Smooth muscle cell of trachea (primary cell): ENCODE measurements at places on chromosomes 6 and 20. TPM values are rescaled to one million over a fixed set of nuclear protein-coding genes. Genes with fewer than 3 reads are reported as not detected.

The SLC26A8 gene
- total RNA-seq, result under 0.01 and 0.87 TPM in 2 replicates

The DZANK1 gene
- total RNA-seq, result 0.83 and 1.3 TPM in 2 replicates

The RFX6 gene
- total RNA-seq, result not detected in 2 replicates

The FAM120B gene
- total RNA-seq, result 18.8 and 21.0 TPM in 2 replicates

The SAMD3 gene
- 2.0 and 5.1 TPM in 2 replicates for total RNA-seq

The LRRC73 gene
- 0.15 and 0.50 TPM in 2 replicates for total RNA-seq

The GRIK2 gene
- 0.58 TPM in 1 of 2 replicates, not detected in the other for total RNA-seq

The PARD6B gene
- total RNA-seq, result 0.44 and 0.66 TPM in 2 replicates

The DLK2 gene
- total RNA-seq, result 0.66 TPM in 1 of 2 replicates, not detected in the other
